Lung microvascular endothelial cell (primary cell): ENCODE measurements at places on chromosomes 3 and 15. TPM values are rescaled to one million over a fixed set of nuclear protein-coding genes. Genes with fewer than 3 reads are reported as not detected.
A peak's percentile ranks its signal among the peaks of the same experiment; 100 is the strongest.

- peak; percentile 34 for DNase-seq
These were observed 40.1 kb upstream of the EPHB1 start for GRCh38 chr3:134754768-134755559.

DNA sequence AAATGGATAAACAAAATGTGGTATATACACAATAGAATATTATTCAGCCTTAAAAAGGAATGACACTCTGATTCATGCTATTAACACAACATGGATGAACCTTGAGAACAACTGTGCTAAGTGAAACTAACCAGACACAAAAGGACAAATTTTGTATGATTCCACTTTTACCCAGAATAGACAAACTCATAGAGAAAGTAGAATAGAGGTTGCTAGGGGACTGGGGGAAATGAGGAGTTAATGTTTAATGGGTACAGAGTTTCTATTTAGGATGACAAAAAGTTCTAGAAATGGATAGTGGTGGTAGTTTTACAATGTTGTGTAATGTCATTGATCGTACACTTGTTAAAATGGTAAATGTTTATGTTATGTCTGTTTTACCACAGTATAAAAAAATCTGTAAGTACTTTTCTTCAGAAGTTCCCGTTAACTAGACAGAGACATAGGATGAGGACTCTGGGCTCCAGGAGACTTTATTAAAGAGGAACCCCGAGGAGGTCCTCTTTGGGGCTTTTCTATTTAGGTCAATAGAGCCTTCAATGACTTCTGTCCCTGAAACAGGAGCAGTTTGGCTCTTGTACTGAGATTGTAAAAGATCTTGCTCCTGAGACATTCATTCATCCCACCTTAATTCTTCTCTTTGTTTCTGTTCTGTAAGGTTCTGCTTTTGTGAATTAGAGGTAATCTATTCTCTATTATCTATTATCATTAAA is 24.5 kb downstream of the ABHD6 start:
- no peak for DNase-seq

DNA sequence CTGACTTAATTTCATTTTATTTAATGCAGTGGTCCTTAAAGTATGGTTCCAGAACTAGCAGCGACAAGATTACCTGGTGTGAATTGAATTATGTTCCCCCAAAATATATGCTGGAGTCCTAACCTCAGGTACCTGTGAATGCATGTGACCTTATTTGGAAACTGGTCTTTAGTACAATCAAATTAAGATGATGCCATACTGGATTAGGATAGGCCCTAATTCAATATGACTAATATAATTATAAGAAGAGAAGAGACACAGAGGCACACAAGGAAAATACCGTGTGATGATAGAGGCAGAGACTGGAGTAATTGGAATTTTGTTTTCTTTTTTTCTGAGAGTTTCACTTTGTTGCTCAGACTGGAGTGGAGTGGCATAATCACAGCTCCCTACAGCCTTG is 12.6 kb upstream of the SPATA16 start:
- DNase-seq, result no peak

GRCh38 chr15:41585127-41586047 is 26.4 kb downstream of the TYRO3 start:
- peak; percentile 54 for DNase-seq

DNA sequence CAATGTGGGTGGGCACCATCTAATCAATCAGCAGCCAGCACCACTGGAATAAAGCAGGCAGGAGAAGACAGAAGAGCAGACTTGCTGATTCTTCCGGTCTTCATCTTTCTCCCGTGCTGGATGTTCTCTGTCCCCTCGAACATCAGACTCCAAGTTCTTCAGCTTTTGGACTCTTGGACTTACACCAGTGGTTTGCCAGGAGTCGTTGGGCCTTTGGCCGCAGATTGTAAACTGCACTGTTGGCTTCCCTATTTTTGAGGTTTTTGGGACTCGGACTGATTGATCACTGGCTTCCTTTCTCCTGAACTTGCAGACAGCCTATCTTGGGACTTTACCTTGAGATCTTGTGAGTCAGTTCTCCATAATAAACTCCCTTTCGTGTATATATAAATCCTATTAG is 292.8 kb downstream of the BCHE start:
- no peak for DNase-seq

DNA sequence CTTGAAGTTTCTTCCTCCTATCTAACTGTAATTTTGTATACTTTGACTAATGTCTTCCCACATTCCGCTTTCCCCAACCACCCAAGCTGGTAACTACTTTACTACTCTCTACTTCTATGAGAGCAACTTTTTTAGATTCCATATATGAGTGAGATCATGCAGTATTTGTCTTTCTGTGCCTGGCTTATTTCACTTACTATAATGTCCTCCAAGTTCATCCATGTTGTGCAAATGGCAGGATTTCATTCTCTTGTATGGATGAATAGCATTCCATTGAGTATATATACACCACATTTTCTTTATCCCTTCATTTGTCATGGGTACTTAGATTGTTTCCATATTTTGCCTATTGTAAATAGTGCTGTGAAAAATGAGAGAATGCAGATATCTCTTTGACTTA is 78.5 kb upstream of the CCNL1 start:
- DNase-seq, result no peak

DNA sequence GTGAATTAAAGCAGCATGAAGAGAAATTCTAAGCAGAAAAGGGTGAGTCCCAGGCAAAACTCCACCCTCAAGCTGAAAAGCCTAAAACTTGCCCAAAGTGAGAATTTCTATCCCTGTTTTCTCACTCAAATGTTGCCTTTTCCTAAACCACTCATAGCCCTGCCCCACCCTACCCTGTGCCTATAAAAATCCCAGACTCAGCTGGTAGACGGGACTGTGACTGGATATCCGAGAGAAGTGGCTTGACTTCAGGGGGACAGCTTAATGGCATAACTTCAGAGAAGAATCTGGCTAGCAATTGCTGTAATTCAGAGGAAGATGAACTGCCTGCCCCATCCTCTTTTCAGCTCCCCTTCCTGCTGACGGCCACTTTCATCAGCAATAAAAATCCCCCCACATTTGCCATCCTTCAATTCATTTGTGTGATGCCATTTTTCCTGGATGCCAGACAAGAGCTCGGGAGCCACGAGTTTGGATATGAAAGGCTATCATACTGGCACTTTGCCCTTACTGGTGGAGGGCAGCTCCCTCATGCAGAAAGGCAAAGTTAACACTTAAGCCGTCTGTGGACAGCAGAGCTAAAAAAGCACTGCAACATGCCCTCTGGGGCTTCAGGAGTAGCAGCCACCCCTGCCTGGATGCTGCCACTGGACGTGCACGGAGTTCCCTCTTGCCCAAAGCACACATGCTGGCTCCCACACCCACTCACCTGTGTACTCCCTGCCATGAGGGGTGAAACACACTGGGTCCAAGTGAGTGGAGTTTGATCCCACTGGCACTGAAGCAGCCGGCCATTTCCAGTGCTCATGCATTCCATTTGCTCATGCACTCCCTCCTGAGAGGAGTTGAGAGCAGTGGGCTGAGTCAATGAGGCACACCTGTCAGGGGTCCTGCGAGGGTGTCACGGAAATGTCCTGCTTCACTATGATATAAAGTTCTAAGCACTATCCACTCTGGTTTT is 670.6 kb downstream of the PLOD2 start:
- DNase-seq, result no peak

DNA sequence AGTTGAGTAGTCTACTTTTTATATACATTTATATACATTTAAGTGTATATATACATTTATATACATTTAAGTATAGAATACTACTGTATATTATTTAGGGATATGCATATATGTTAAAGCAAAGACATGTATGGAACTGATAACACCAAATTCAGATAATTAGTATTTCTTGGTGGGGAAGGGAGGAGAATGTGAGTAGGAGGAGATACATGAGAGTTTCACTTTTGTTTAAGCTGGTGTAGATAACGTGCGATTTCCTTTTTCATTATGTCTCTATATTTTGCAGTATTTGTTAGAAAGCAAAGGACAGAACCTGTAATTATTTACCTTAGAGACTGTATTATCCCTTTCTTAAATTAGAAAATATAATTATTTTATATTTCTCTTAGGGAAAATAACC is 16.6 kb upstream of the NIT2 start:
- no peak for DNase-seq

The CA12 gene
- 0.22 and 0.40 TPM in 2 replicates for total RNA-seq

The SLC12A8 gene
- under 0.01 and 0.20 TPM in 2 replicates for total RNA-seq

The C3orf70 gene
- total RNA-seq, result 0.65 and 1.8 TPM in 2 replicates

The NR2E3 gene
- total RNA-seq, result 0.20 and 0.22 TPM in 2 replicates
